ENCODE measurements at places on chromosomes 2 and 18.

DNA sequence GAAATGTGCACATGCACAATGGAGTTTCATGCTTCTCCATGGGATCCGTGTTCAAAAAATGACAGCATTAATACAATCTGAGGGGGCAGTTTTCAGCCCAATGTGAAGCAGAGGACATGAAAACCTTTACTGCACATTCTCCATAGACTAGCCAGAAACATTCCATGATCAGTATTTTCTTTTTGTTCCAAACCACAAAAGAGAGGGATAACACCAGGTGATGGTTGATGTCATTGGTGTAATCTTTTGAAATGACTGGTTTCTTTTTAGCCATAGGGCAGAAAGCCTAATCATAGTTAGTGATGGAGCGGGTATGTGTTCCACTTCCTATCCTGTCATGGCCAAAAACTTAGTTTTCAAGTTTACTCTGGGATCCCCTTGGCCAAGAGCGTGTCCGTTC is 1.8 kb upstream of the KYNU start:
- no peak for DNase-seq

DNA sequence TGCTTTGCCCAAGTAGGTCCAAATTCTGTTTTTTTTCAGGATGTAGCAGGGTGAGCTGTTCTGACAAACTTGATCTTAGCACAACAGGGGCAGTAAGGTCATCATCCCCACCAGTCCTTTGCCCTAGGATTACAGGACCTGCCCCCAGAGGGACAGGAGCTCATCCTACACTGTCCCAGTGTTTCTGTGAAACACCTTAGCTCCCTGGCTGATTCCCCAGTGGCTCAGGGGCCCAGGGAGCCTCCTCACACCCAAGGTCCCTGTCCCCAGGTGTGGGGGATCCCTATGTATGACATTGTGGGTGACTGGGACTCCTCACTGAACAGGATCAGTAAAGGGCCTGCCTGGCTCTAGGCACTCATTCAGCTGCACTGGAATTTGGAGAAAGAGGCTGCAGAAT is 191.2 kb downstream of the ANKRD30B start:
- no peak for DNase-seq

DNA sequence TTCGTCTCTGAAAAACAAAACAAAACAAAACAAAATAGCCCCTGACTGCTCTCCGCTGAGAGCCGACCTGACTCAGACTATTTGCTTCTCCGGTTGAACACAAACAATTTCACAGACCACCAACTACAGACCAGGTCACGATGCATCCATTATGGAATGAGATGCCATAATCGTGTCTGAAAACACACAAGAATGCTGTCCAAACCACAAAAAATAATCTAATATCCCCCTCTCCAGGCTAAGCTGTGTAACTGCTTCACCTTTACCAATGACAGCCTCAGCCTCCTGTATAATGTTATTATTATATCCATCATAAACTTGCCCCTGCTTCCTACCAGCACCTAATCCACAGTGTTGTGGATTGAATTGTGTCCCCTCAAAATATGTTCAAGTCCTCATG is 114.7 kb downstream of the DNAH6 start:
- no peak for DNase-seq

DNA sequence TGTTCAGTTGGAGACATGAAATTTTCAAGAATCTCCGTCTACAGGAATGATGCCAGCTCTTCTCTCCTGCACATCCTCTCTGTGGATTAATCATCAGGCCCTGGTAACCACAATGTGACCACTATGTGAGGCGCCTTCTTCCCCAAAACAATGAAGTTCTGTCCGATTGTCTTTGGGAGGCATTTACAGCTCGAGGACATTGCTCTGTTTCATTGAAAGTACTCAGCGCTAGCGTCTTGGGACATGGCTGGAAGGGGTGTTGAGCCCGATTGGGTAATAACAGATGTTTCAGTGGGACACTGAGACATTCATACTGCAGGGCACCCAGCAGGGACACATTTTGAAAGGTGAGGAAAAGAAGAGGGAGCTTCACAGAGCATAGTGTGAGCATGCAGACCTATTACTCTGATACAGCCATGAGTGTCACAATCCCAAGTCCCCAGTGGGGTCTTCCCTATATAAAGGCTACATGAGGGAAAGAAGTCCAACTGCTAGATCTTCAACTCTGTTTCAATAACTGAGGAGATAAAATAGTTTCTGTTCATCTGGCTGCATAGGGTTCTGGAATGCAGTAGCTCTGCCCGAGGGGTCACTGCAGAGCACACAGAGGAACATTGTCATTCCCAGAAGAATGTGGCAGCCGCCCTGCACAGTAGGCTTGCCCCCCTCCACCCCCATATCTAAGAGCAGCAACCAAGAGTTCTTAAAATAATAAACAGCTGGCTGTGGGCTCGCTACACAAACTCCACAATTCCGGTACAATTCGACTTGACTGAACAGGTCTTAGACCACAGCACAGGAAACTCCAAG is 237.3 kb downstream of the OSR1 start:
- no peak for DNase-seq

DNA sequence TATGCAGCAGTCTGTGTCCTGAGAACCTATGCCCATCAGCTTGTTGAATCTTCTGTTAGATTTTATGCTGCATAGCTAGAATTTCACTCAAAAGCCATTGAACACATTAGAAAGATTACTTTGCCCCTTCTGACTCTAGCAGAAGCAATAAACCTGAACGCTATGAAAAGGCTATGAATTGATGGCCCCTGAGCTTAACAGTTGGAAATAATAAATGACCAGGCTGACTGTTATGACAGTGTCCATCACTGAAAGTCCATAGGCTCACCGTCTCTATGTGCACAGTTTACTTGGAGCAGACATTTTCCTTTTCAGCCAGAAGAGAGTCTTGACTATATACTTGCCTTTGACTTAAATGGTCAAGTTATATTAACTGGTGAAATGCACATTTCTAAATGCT is 1618.8 kb upstream of the ACVR2A start:
- no peak for DNase-seq

GRCh38 chr2:69525261-69525660 is 88.0 kb upstream of the NFU1 start:
- DNase-seq: no peak

DNA sequence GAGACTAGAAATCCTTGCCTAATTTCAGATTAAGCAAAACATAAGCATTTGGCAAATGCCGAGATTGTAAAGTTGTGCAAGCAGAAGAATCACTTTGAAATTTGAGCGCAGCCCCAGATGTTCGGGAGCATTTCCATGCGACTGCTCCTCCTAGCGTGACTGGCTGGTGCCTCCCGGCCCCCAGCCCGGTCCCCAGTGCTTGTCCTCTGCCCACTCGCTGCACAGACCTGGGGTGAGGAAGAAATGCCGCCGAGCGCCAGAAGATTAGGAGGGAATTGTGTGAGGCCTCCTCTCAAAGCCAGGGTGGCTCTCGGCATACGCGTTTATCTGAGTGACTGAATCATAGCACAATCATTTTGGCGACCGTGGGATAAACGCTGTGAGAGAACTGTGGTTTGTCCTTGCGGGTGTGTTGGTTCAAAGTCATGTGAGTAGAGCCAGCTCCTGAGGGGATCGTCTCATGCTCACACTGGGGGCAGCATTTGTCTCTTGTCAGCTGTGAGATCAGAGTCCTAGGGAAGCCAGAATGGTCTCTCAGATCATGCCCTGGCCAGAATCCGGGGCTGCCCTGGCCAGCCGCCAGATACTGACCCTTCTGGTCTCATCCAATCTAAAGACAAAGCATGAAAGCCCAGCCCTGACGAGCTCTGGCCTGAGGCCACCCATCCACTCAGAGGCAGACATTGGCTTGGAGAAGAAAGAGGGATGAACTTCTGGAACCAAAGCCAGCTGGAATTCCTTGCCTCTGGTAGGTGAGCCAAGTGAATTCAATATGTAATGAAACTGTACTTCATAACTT is 189.3 kb downstream of the SH3RF3 start:
- DNase-seq: no peak

DNA sequence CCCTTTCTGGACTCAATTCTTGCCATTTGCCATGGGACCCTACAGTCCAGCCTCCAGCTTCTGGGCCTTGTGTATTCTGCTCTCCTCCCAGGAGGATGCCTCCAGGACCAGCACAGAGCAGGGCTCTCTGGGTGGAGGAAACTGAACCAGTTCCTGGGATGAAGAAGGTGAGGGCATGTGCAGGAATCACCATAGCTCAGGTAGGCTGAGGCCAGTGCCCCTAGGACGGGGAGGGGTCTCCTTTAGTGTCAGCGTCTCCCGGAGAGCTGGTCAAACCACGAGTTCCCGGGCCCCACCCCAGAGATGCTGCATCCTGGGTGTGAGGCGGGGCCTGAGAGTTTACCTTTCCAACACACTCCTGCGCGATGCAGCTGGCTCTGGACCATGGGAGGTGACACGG is 5.8 kb upstream of the PRELID3A start:
- DNase-seq: no peak

DNA sequence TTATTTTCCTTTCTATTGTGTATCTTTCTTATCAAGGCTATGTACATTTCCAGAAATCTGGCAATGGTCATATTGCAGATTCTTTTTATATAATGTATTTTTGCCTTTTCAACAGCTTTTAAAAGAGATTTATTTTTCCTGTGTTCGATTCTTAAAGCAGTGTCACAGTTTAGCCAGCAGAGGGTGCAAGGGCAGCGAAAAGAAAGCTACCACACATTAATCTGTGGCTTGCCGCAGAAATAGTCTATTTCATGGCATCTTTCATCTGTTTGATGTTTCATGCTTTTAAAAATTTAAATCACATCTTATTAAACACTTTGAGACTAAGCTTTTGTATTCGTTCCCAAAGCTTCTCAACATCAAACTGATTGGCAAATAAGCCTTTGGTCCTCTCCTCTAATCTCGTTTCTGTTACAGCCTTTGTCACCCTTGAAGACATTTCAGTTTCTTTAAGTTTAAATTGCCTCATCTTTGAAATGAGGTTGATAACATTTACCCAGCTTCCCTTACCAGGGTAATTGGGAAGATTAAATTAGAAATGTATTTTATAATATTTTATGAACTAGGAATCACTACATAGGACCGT is 73.3 kb downstream of the PIK3C3 start:
- no peak for DNase-seq

- no peak for DNase-seq
Observed at GRCh38 chr2:19973466-19973865, 16.4 kb downstream of the WDR35 start.

DNA sequence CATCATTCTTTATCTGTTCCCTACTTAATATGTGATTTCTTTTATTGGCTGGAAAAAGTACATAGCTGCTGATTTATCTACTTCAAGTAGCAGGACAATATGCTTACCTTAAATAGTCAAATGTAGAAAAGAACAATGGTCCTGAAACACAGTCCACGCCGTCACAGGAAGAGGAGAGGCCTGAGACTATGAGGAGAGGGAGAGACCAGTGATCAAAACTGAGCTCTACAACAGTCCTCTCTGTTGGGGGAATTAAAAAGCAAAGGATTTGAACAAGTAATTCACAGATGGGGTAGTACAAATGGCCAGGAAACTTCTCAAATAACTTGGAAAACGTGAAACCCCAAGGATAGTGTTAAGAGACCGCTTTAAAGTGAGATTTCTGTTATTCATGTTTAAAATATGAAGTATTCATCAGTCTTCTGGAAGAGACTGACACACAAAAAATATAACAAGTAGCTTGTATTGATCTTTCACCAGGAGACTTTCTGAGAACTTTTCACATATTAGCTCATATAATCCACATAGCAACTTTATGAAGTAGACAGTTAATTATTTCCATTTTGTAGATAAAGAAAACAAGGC is 20.2 kb downstream of the SCYGR8 start:
- DNase-seq: no peak

- no peak for DNase-seq
Observed at GRCh38 chr18:43893001-43893637, 615.8 kb upstream of the SYT4 start.

DNA sequence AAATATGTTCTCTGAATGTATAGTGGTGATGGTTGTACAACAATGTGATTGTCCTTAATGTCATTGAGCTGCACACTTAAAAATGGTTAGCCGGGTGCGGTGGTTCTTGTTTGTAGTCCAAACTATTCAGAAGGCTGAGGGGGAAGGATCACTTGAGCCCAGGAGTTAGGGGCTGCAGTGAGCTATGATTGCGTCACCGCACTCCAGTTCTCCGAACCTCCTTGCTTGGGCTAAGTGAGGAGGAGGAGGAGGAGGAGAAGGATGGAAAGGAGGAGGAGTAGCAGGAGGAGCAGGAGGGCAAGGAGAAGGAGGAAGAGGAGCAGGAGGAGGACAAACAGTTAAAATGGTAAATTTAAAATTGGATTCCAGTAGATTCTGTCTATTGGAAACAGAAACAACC is 10.5 kb downstream of the SLC14A1 start:
- no peak for DNase-seq

DNA sequence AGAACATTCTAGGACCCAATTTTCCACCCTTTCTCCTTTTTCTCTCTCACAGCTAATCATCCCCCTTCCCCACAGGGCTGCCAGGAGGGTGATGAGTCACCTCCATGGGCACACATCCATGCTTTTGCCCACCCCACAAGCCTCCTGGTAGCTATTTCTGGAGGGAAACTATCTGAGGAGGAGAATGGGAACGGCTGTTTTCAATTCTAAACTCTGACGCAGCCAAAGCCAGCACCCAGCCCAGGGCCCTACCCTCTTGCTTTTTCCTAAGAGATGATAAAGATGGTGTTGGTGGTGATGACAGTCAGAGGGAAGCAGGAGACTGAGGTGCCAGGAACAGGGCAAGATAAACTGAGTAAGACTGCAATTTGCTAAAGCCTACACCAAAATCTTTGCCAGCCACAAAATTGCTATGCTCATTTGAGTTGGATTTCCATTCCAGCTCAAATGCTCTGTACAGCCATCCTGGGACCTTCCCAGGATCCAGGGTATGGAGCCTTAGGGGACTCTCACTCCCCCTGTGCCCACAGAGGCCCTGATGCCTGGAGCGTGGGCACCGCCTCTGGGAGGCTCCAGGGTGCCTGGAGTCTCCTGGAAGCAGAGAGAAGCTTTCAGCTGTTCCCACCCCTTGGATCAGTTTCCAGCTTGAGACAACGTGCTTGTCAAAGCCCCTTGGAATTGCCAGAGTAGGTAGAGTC is 62.0 kb upstream of the FZD7 start:
- no peak for DNase-seq

GRCh38 chr2:134128746-134129145 is 125.1 kb upstream of the MGAT5 start:
- no peak for DNase-seq

DNA sequence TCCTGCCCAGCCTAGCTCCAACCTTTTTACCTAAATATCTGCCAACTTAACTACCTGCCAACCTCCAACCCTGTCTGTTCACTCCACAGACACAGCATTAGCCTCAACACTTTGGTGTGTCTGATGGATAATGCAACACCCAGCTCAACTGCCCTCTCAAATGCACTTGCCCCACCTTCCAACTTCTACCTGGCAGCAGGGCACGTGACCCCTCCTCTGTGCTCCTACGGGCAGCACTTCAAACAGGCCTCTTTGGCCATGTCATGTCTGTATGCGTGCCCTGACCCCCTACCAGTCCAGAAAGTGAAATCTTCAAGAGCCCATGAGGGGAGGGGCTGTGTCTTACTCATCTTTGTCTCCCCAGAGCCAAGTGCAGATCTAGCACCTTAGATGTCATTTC is 25.5 kb downstream of the RNF149 start:
- no peak for DNase-seq

- DNase-seq: no peak
Observed at GRCh38 chr2:25926984-25927756, 48.9 kb upstream of the ASXL2 start.

GRCh38 chr2:127610561-127610960 is 35.4 kb upstream of the GPR17 start:
- no peak for DNase-seq
